NCI-H774 (cell line): ENCODE measurements at places on chromosomes 6 and 20.

DNA sequence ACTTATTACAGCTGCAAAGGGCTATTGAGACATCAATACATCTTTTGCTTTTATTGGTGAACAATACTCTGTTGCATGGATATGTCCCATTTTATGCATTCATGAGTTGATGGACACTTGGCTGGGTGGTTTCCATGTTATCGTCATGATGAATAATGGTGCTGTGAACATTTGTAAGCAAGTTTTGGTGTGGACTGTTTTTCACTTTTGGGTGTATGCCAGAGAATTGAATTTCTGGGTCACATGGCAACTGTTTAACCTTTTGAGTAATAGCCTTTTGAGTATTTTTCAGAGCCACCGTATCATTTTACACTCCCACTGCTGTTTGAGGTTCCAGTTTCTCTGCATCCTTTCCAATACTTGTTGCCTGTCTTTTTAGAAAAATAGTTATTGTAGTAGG lies 107.0 kb downstream of the JARID2 start:
- DNase-seq: no peak

DNA sequence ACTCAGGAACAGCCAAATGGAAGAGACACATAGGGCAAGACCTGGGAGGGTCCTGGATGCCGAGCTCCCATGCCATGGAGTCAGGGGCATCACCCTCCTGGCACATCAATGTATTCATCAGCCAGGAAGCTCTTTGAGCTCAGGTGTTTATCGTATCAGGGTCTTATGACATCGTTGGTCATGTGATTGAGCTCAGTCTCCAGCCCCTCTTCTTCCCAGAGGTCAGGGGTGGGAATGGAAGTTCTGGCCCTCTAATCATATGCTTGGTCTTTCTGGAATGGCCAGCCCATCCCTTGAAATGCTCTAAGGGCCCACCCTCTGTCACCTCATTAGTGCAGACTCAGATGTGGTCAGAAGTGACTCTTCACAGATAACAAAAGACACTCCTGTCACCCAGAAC lies 52.4 kb upstream of the TULP4 start:
- no peak for DNase-seq

DNA sequence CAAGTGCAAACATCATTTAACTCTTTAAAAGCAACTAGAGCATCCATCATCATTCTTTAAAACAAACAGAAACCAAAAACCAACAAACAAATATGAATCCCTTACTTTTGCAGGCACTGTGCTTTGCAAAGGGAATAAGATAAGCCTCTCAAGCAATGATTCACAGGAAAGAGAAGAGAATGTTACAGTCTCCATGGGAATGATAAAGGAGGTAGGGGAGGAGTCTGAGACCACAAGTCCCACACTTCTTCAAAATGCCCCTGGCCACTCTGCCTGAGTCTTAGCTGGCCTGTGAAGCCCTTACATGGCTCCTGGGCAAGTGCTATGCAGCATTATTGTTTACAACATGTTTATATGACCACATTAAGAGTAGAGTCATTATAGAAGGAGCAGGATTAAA lies 257.7 kb upstream of the MARCKS start:
- no peak for DNase-seq

GRCh38 chr6:150088481-150089154 lies 19.7 kb upstream of the ULBP3 start:
- DNase-seq: no peak

DNA sequence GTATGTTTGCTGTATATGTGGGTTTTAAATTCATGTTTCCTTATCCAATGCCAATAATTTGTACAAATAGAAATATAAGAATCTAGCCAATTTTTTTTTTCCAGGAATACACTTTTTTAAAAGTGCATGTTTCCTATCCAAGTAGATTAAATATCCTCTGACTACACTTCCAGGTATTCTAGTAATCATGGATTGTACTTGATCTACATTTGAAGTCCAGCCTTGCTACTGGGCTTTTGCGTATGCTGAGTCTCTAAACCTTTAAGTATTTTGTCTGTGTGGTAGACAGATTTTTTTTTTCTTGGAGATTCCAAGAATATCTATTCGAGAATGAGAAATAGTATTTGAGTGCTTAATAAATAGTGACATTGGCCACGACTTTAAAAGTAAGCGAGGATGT lies 188.3 kb downstream of the SASH1 start:
- no peak for DNase-seq

DNA sequence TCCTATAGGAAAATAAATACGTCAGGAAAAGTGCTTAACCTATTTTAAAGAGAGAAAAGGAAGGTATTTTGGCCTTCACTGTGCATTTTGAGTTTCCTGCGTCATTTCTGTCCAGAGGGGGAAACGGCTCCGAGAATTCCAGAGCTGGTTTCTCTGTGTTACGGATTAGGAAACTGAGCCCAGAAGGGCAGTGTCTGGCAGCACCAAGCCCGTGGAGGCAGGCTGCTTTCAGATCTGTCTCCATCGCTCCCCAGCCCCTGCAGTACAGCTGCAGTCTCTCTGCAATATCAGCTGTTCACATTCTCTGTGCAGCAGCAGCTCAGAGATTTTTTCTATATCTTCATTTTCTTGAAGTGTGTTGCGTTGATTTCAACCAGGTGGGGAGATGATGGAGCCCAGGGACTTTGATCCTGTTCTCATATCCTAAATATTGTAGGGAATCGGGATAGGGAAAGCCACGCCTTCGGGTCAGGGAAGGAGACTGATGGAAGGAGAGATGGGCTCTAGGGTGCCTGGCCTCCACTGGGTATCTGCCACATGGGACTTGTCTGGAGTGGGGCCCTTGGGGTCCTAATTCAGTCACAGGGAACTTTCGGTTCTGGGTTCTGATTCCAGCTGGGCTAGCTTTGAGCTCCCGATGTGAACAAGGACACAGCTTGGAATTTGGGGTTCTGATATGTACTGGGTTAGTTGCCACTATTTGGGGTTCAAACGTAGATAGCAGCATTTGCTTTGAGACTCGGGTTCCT lies 2.8 kb downstream of the ANKRD60 start:
- DNase-seq: no peak

GRCh38 chr6:137958811-137959565 lies 91.9 kb downstream of the TNFAIP3 start:
- DNase-seq: no peak

DNA sequence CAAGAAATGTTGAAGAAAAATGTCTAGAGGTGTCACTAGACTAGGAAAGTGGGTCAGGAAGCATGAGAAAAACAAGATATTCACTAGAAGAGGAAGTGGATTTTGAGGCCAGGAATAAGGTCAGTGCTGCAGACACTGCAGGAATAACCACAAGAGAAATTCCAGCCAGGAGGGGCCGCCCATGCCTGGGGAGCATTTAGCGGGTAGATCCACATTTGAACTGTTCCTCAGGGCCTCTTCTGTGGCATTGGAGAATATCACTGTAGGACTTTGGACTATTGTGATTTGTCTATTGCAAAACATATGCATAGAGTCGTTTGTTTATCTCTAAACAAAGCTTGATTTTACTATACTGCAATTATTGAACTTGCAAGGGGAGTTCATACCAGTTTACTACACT lies 49.6 kb upstream of the CCDC28A start:
- no peak for DNase-seq

DNA sequence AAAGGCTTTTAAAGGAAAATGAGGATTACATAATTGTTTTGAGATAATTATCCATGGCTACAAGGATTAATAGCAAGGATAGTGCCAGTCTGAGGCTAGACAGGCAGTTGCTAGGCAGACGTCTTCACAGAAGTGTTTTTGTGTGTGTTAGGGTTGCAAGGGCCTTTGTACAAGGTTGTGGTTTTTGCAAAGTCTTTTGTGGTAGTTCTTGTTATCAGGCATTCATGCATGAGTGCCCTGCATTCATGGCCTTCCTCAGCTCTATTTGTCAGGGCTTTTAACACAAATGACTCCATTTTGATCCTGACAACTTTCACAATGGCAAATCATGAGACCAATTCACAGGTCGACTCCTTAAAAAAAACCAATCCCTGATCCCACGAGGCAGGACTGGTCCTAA lies 68.1 kb upstream of the TXNDC5 start:
- DNase-seq: no peak

- no peak for DNase-seq
Measured at GRCh38 chr20:20366551-20366875, 1.4 kb upstream of the INSM1 start.

- DNase-seq: no peak
Measured at GRCh38 chr6:157481865-157482249, 100.9 kb downstream of the ZDHHC14 start.

GRCh38 chr6:24439858-24440539 lies 37.3 kb downstream of the MRS2 start:
- DNase-seq: no peak

DNA sequence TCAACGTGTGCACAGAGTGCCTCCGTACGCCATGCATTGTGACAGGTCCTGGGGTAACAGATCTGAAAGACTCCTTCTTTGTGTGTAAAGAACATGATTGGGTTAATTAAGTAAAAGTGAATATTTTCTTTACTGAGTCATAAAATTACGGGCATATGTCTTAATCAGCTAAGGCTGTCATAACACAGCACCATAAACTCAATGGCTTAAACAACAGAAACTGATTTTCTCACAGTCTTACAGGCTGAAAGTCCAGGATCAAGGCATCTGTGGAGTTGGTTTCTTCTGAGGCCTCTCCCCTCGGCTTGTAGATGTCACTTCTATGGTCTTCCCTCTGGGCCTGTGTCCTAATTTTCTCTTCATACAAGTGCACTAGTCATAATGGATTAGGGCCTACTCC lies 176.9 kb downstream of the MTFR2 start:
- DNase-seq: no peak

- DNase-seq: no peak
Measured at GRCh38 chr20:51666126-51666525, 102.1 kb downstream of the ATP9A start.

- DNase-seq: no peak
Measured at GRCh38 chr6:157060440-157060952, 262.8 kb downstream of the TMEM242 start.

DNA sequence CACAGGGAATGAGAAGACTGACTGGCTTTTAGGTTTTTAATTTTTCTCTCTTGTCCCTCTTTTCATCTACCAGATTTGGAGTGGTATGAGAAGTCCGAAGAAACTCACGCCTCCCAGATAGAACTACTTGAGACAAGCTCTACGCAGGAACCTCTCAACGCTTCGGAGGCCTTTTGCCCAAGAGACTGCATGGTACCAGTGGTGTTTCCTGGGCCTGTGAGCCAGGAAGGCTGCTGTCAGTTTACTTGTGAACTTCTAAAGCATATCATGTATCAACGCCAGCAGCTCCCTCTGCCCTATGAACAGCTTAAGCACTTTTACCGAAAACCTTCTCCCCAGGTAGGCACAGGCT lies 644 bp downstream of the MAD2L1BP start:
- no peak for DNase-seq

DNA sequence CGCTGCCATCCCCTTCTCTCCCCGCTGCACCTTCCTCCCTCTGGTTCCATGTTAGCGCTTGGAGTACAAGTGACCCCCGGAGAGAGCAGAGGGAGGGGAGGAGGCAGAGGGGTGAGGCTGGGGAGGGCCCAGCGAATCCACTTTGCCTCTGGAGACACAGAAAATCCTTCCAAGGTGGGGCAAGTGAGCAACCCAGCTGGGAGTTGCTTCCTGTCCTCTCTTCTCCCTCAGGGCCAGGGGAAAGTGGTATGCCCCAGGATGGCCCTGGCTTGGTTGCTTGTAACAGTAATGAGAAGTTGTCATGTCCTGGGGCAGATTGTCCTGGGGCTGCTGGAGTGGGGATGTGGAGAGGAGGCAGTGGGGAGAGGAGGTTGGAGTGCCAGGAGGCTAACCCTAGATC lies 691 bp upstream of the ANGPT4 start:
- DNase-seq: no peak

DNA sequence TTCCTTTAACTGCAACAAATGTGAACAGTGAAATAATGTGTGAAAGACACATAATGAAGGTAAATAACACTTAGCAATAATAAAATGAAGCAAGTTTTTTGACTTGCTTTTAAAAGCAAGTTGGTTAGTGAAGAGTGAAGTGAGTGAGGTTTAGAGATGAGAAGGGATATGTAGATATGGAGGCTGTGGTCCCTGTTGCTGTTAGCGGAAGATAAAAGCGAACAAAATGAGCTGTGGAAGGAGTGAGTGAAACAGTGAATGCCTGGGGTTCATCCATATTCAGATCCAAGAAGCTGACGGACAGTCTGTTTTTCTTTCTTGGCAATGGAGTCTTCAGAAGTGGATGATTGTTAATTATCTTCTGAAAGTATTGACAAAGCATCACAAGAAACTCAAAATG lies 23.5 kb downstream of the ZBTB9 start:
- no peak for DNase-seq

- no peak for DNase-seq
Measured at GRCh38 chr6:159701413-159701999, 8.5 kb upstream of the SOD2 start.

GRCh38 chr6:99846006-99846405 lies 148.0 kb downstream of the MCHR2 start:
- no peak for DNase-seq

DNA sequence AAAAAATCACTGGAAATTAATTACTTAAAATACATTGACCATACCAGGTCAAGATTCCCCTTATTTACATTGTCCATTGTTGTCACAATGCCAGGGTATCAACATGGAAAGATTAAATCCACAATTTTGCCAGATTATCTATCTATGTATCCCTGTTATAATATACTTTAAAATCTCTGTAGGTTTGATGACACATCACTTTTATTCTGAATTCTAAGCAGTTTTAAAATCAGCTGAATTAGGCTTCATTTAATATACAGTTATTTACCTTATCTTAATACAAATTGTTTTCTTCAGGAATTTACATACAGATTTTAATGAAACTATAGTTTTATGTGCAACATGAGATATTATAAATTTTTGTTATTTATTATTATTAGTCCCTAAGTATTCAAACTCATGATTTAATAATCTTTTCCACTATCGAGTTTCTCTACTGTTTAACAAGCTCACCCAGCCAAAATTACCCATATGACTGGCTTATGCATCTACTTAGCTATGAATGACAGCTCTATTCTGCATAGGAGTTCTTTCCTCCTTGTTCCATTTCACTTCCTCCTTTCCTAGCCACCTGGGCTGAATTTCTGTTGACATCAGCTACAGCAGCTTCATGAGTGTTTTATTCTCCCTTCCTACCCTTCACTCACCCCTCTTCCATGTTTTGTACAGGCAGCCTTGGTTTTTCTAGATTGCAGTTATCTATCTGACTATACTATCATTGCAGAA lies 654.2 kb upstream of the MAP3K7 start:
- DNase-seq: no peak

DNA sequence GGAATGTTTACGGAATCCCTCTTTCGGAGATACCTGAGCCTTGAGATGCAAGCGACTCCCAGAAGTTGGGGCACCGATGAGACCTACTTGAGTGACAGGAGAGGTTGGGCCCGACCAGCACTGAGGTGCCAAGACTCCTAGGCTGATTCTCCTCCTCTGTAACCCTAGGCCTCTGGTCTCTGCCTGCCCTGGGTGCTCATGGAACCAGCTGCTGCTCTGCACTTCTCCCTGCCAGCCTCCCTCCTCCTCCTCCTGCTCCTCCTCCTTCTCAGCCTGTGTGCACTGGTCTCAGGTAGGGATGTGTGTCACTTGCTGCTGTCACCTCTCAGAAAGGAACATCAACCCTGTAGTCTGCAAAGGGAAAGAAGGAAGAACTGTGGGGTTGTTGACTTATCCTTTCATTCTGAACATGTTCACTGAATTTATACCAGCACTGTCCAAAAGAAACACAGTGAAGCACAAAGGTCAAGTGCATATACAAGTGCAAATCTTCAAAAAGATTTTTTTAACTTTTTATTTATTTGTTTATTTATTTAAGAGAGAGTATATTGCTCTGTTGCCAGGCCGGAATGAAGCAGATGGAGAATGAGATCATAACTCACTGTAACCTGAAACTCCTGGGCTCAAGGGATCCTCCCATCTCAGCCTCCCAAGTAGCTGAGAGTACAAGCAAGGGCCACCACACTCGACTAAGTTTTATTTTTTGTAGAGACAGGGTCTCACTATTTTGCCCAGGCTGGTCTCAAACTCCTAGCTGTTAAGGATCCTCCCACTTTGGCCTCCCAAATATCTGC lies 913 bp downstream of the BTN2A2 start:
- DNase-seq: no peak
